ENCODE measurements at places on chromosomes 1 and 21. TPM values are rescaled to one million over a fixed set of nuclear protein-coding genes. Genes with fewer than 3 reads are reported as not detected.

GRCh38 chr1:6723621-6724428 is 22.2 kb upstream of the DNAJC11 start:
- DNase-seq: no peak

GRCh38 chr1:44261962-44262361 is 48.7 kb downstream of the DMAP1 start:
- no peak for DNase-seq

DNA sequence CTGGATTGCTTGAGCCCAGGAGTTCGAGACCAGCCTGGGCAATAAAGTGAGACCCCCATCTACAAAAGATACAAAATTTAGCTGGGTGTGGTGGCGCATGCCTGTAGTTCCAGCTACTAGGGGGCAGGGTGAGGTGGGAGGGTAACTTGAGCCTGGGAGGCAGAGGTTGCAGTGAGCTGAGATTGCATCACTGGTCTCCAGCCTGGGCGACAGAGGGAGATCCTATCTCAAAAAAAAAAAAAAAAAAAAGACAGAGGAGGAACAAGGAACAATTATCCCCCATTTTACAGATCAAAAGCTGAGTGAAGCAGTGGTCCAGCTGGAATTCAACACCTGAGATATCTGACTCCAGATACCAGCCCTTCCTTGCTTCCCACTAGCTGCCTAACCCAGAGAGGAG is 34.8 kb downstream of the L1TD1 start:
- DNase-seq: no peak

- DNase-seq: no peak
These were observed 81.8 kb downstream of the SMYD3 start for GRCh38 chr1:246425139-246425794.

- no peak for DNase-seq
These were observed 13.6 kb downstream of the OXCT2 start for GRCh38 chr1:39757501-39757900.

RPAP2 gene
- total RNA-seq: 42.2 TPM

AUNIP gene
- 1.1 TPM for total RNA-seq

DNA sequence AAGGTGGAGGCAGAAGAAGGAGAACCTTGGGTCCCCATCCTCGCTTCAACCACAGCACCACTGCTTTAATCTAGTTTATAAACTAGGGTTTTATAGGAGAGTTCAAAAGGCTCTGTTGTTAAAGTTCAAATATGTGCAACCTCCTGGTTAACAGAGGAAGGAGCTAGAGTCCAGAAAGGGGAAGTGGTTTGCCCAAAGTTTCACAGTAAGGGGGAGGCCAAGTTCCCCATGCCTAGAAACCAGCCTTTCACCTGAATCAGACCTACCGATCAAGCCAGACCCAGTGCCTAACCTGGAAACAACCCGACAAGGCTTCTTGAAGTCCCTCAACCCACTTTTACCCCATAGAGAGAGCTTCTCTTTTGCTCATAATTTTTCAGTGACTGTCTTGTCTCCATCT is 106.5 kb downstream of the PLPP3 start:
- DNase-seq: no peak
